ENCODE measurements at places on chromosomes 16 and 17. TPM values are rescaled to one million over a fixed set of nuclear protein-coding genes. Genes with fewer than 3 reads are reported as not detected.

CCL2 gene
- 95.7 TPM for polyA plus RNA-seq

CASKIN1 gene
- 1.5 TPM for polyA plus RNA-seq

KRTAP9-2 gene
- polyA plus RNA-seq = not detected

GOT2 gene
- 104 TPM for polyA plus RNA-seq

RDM1 gene
- polyA plus RNA-seq = 1.4 TPM

FA2H gene
- 4.3 TPM for polyA plus RNA-seq

CACNG1 gene
- 0.11 TPM for polyA plus RNA-seq
